ENCODE measurements at places on chromosomes 3 and 15.

GRCh38 chr3:159788291-159788690 lies 200.3 kb upstream of the IL12A start:
- DNase-seq: no peak

- no peak for DNase-seq
These were observed 85.0 kb upstream of the XCR1 start for GRCh38 chr3:46112296-46112695.

DNA sequence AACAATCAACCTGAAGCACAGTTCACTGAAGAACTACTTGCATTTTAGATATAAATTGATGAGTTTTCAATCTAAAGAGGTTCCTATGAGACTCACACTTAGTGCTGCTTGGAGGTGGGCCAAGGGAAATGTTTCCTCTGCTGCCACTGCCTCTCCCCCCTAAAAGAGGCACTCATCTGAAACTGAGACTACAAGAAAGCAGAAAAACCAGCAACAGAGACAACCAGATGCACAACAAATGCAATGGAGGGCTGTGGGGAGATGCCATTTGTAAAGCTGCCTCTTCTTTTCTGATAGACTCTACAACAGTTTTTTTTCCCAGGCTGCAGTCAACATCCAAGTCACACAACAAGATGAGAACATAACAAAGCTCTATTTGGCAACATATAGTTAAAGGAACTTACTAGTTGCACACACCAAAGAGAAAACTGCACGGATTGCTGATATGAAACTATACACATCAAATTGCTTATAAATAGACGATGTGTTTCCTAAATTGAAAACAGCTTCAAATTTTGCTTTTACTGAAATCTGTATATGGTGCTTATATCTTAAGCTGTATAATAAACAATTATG lies 11.0 kb downstream of the TSPAN3 start:
- DNase-seq: no peak

- DNase-seq: peak; percentile 67
These were observed 157.6 kb downstream of the UACA start for GRCh38 chr15:70605606-70606410.

GRCh38 chr3:134931045-134931785 lies 136.2 kb downstream of the EPHB1 start:
- no peak for DNase-seq

DNA sequence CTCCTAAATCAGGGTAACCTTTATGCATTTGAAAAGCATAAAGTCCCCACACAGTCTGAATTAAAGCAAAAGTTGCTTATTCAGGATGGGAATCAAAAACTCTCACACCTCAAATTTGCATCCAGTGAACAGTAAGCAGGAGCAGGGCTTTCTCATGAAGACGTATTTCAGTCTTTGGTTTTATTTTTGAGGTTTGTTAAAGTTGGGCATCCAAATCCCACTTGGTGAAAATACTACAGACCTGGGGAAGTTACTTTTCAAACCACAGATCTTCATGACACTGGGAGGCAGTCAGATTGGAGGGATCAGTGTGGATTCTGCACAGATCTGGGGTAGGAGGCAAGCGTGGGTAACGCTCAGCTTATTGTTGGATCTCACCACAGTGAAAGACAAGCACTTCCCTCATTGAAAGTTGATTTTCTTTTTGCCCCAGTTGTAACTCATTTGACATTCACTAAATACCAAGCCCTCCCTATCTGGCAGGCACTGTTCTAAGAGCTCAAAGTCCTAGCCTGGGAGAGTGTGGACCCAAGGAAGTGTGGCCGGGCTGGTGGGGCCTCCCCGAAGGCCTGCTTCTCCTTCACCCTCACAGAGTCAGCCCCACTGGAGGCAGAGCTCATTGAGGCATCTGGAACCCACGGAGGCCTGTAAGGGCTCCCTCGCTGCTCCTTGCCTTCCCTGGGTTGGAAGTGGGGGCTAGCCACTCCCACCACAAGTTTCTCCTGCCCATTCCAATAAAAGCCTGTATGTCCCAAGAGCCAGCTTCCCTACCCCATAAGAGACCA lies 783 bp upstream of the ISG20 start:
- no peak for DNase-seq

GRCh38 chr3:115217678-115218451 lies 70.8 kb upstream of the ZBTB20 start:
- DNase-seq: peak; percentile 64

DNA sequence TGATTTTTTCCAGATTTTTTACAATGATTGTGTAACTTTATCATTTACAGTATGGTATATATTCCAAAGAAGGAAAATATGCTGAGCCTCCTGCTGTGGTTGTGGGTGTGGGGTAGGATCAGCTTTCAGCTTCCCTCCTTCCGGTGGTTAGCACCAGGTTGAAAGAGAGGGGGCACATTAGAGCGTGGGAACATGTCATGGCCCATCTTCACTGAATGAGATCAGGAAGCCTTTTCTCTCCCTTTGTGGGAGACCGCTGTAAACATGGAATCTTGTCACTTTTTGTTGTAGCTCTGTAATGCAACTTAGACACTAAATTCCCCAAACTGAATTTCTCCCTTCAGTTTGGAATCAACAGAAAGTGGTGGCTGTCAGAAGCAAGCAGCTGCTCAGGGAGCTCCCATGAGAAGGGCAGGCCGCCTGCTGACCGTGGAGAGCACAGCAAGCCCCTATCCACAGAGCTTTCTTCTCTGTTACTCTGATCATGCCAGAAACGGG lies 86.7 kb upstream of the LIMD1 start:
- DNase-seq: peak; percentile 90

GRCh38 chr3:37885814-37886213 lies 24.1 kb downstream of the CTDSPL start:
- peak; percentile 33 for DNase-seq

- DNase-seq: no peak
These were observed 199.5 kb upstream of the TBL1XR1 start for GRCh38 chr3:177396733-177397132.

- no peak for DNase-seq
These were observed 260.9 kb upstream of the KCNMB2 start for GRCh38 chr3:178275311-178275710.

DNA sequence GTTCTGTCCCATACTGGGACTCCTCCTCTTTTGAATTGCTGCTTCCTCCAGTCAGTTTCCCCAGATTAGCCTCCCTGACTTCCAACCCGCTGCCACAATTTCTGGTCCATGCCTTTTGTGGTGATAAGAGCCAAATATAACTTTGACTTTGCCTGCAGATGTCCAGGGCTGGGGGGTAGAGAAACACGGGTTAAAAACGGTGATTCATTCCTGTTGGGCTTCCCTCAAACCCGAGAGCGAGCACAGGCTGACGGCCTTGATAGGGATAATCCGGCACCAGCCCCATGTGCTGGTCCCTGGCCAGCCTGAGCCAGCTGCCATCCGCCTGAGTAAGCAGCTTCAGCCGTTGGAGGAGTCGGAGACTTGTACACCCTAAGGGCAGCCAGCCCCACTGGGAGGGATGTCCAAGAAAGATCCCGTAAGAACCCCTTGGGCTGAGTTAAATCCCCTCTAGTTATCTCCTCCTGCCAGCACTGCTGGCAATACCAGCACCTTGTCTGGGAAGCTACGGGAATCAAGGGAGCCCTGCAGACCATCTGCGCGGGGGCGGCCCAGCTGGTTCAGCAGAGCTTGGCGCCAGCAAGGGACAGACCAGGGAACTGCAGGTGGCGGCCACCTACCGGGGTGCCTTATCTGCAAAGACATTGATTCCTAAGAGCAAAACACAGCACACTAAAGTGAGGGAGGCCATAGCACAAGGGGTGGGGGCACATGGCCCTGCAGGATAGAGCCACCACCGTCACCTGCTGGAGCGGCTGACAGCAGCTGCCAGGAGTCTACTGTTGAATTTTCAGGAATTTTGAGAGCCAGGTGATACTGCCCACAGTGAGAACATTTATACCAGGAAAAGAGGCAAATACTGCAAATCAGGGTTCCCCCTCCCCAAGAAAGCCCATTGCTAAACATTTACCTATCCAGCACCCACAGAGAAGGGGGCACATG lies 18.1 kb downstream of the CSPG4 start:
- DNase-seq: peak; percentile 96

GRCh38 chr15:99137111-99137546 lies 32.2 kb downstream of the SYNM start:
- no peak for DNase-seq

DNA sequence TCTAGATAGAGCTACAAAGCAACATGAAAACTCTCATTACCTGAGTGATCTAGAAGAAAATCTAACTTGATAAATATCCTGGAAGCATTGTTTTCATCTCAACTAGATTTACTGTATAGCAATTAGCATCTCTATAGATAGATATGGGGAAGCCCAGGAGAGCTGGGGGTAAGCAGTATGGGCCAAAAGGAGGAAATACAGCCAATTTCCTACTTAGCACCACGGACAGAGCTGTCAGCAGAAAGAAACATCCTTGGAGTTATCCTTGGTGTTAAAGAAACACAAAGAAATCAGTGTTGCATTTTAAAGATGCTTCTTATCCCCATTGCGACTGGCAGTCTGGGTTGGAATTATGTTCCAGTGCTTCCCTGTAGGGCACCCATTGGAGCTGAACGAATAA lies 126.2 kb downstream of the TIGIT start:
- no peak for DNase-seq

- DNase-seq: peak; percentile 59
These were observed 116.4 kb downstream of the IL5RA start for GRCh38 chr3:2993736-2994135.

- no peak for DNase-seq
These were observed 227.1 kb upstream of the CGNL1 start for GRCh38 chr15:57149196-57149595.

DNA sequence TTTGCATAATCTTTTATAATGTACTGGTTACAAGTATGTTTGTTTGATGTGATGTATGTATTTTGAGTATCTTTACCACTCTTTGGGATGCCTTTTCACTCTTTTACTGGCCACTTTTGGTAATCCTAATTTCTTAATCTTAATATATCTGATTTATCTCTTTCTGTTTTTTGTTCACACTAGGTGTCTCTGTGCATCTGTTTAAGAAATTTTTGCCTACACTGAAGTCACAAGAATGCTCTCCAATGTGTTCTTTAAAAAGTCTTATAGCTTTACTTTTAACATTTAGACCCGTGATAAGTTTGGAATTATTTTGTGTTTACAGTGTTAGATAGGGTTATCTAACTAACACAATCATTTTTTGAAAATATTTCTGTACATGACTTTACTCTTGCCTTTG lies 659.1 kb downstream of the SI start:
- no peak for DNase-seq

GRCh38 chr3:69563981-69564380 lies 175.3 kb upstream of the MITF start:
- no peak for DNase-seq

DNA sequence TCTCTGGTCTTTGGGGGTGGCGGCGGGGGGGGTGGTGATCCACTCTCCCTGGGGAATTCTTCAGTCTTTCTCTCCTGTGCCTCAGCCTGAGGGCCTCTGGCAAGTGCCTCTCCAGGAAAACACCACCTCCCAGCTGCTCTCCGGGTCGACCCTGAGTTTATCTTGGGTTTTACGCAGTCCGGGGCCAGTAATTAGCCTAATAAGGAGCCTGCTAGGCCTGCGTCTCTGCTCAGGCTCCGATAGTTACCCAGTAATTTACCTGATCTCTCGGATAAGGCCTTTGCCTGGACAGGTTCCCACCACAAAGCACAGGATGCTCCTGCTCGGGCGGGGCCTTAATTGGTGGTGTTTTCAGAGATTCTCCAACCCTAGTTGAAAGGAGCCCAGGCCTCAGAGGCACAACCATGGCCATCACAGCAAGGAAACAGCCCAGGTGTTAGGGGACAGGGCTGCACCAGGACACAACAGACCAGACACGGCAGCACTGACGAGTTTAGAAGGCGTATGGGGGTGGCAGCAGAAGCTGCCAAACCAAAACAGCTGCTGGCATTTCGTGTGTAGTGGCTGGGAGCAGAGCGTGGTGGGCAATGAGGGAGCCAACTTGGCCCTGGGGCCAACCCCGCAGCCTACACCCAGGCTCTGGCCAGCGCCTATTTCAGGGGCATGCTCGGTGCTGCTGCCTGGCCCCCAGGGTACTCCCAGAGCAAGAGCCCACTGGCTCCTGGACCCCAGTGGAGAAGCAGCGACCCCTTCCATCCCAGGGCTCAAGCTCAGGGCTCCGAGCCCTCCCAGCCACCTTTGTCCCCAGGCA lies 71.4 kb downstream of the KLF13 start:
- DNase-seq: no peak

GRCh38 chr3:148962513-148962912 lies 28.8 kb upstream of the GYG1 start:
- DNase-seq: peak; percentile 84

DNA sequence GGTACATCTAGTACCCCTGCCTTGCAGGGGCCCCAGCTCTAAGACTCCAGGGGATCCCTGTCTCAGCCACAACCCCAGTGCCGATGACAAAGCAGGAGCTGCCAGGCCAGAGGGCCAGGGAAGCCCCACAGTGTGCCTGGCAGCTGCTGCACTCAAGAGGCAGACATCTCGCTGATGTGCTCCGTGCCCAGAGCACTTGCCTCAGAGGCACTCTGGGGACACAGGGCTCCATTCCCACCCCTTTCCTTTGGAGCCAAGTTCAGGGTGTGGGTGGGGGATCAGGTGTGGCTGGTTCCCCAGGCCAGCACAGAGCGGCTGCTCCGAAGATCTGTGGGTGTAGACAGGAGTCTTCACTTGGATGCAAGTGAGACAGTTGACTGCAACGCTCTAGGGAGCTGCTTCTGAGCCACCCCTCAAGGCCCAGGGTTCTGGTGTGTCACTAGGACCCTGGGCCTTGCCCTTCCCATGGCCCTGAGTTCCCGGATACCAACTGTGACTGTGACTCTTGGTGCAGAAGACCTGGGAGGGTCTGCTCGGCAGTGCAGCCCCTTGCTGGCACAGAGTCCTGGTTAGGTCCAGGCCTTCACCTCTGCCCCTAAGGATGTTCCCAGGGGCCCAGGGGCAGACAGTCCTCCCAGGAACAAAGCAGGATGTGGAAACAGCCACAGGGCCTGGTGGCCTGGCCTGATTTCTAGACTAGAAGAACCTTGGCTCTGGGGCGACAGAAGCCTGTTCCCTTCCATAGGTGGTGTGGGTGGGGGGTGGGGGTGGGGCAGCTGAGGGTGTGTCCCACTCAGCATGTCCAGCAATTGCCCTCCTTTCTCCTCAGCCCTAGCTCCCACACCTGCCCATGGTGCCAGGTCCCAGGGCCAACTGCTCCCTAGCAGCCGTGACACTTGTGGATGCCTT lies 2.5 kb downstream of the NT5DC2 start:
- no peak for DNase-seq

- no peak for DNase-seq
These were observed 5.2 kb upstream of the NANOGP8 start for GRCh38 chr15:35090104-35090807.

GRCh38 chr15:78301326-78301725 lies 1.9 kb upstream of the SKIC8 start:
- peak; percentile 3 for DNase-seq

DNA sequence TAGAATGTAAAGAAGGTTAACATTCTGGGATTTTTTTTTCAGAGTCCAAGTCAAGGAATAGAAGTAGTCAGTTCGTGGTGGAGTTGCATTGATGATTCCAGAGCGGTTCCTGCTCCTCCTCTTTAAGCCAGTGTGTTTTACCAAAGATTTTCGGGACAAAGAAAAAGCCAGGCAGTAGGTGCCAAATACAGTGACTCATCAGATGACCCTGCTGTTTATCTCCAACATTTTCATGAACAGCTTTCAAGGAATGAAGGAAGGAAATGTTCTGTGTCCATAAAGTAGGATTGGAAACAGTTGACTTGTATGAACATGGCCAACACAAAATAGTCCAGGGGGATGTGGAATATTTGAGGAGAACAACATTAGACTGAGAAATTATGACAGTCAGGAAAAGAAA lies 142.4 kb upstream of the TMC3 start:
- DNase-seq: no peak

- DNase-seq: peak; percentile 64
These were observed 36.3 kb downstream of the BCHE start for GRCh38 chr3:165800970-165801369.

Measured in mesenchymal stem cell (in vitro differentiated cells and primary cell).